AG08395 (cell line): ENCODE measurements at places on chromosomes 5 and 9.
A peak's percentile ranks its signal among the peaks of the same experiment; 100 is the strongest.

- peak; percentile 37 for DNase-seq
These were observed 337.6 kb downstream of the BNC2 start for GRCh38 chr9:16532681-16533450.

DNA sequence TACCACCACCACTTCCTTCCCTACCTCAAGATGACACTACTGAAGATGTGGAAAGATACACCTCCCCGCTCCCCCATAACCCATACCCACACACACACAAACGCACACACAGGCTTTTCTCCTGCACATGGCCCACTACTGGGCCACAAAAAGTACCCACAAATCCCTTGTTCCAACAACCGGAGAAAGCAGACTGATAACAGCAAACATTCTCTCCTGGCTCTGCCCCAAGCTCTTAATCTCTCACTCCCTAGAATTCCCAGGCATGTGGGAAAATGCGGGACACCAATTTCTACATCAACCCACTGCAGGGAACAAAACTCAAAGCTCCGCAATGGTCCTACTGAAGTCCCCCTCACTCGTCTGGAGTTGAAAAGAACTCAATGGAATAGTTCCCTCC, 611.0 kb upstream of the KLF4 start:
- no peak for DNase-seq

DNA sequence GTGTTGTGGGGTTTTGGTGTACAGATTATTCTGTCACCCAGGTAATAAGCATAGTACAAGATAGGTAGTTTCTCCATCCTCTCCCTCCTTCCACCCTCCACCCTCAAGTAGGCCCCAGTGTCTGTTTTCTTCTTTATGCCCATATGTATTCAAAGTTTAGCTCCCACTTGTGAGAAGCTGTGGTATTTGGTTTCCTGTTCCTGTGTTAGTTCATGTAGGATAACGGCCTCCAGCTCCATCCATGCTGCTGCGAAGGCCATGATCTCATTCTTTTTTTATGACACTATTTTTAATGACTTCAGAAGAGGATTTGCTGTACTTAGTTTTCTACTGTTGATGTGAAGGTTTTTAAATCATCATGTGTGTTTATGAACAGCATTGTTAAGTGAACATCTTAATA, 11.9 kb downstream of the CCDC180 start:
- DNase-seq: no peak

GRCh38 chr5:159274676-159275075, 11.6 kb downstream of the UBLCP1 start:
- no peak for DNase-seq

- DNase-seq: no peak
These were observed 19.3 kb downstream of the ARPC5L start for GRCh38 chr9:124881138-124881743.

GRCh38 chr9:133488686-133489252, 9.9 kb upstream of the SLC2A6 start:
- DNase-seq: no peak

DNA sequence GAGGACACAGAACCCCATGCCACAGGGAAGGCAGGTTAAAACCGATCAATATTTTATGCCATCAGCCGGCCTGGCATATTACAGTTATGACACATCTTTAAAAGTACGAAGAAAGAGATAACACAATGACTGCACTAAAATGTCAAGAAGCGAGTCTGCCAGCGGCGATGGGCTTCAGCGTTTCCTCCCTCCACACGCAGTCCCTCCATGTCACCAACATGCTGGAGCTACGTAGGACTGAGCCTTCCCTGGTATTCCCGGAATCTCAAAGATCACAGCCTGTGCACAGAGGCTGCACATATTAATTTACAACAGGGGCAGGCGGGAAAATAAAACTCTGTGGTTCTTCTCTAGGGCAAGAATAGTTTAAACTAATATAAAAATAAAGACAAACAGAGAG, 257.7 kb downstream of the IRX1 start:
- no peak for DNase-seq

- DNase-seq: no peak
These were observed 74.4 kb upstream of the EQTN start for GRCh38 chr9:27371382-27371781.
